ENCODE measurements at places on chromosomes 7 and 10.

GRCh38 chr7:132381742-132382472, 194.4 kb downstream of the PLXNA4 start:
- no peak for DNase-seq

DNA sequence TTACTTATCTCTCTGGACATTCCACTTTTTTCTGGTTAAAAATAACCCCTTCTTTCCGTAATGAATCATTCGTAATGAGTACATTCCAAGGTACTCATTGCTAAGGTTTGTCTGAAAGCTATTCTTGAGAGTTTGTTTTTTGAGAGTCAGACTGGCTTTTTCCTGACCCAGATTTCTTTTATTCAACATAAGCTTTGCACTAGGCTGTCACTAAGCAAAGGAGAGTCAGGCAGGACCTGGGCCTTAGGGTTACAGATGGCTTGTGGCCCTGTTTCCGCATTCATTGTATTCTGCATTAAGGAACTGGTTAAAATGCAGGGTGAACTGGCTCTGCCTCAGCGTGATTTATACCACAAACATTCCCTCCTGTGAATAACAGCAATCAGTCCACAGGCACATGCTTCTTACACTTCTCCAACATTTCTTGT, 84.1 kb downstream of the POM121L12 start:
- no peak for DNase-seq

DNA sequence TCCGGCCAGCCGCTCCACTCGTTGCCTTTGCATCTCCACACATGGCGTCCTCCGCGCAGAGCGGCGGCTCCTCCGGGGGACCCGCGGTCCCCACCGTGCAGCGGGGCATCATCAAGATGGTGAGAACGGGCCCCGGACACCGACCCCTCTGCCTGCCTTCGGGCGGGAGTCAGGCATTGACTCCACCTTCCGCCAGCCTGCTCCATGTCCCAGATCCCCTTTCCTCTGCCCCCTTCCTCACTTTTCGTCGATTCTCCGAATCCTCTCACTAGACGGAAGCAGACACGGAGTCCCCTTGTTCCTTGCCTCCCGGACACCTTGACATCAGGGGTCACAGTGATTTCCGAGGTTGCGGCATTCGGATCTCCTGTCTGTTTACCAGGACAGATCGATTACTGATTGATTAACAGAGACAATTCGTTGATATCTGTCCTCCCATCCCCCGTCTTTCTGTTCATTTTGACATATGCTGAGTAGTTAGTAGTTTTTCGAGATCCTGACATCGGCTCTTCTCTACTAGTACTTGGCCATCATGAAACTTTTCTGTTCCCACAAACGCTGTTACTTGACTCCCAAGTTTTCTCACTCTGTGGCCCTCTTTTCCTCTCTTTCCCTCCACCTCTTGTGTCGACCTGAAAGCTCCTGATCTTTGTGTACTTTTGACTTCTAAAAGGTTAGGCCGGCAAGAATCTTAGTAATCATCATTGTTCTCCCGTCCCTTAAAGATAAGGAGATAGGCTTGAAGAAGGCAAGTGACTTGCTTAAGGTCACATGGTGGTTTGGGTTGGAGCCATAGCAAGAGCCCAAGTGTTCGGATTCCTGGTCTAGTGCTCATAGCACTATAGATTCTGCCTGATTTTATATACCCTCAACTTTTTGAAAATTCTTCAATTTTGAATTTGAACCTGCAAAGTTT, 597 bp downstream of the SND1 start:
- no peak for DNase-seq

DNA sequence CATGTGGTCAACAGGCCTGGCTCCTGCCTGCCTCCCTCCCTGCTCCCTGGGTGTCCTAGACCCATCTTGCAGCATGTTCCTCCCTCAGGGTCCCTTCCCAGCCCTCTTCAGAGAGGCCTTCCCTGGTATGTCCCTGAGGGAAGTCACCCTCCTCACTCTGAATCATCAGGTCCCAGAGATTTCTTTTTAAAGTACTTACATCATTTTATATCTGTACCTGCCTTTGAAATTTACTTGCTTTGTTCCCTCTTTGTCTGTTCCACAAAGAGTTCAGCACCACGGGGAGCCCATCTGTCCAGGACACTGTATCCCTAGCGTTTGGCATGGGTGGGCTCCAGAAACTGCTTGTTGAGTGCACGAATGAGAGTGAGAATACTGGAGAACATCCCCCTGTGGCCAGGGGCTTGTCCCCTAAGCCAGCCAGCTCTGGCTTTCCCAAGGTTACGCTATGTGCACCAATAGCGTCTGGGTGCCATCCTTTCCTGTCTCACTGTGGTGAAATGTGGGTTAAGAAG, 50.6 kb upstream of the IGFBP3 start:
- no peak for DNase-seq

- no peak for DNase-seq
Measured at GRCh38 chr10:127743205-127743604, 6.2 kb downstream of the FOXI2 start.

DNA sequence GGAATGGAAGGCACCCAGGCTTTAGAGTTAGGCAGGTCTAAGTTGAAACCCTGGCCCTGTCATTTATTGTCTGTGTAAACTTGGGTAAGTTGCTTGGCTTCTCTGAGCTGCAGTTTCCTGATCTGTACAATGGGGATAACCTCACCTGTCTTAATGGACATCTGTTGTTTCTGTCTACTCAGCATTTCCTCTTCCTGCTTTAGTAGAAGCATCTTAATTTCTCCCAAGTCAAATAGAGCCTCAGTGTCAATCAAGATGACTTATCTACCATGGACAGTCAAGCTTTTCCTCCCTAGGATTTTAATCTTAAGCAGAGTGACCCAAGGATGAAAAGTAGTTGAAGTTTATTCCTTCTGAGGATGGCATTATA, 119.7 kb downstream of the FZD1 start:
- DNase-seq = no peak

DNA sequence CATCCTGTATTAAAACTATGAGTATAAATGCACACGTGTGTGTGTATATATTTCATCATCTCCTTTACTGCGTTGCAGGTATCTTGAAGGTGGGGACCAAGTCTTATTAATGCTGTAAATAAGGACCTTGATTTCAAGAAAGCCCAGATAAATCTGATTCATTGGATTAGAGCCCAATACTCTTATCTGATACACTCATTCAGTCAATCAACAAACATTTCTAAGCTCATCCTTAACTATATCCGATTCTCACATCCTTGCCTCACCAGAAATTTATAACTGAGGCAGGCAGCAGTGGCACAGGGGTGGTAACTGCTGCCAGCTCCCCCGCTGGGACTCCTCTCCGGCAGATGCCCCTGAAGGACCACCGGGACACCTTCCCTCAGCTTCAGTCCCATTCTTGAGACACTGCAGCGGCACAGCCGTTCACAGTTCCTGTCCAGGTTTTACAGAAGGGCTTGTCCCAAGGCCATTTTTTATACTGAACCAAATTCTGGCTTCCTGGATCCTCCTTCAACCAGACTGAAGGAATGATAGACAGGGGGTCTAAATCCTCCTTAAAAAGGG, 54.0 kb downstream of the BRI3 start:
- DNase-seq = no peak

- DNase-seq = no peak
Measured at GRCh38 chr10:107496594-107496993, 332.1 kb upstream of the SORCS1 start.

DNA sequence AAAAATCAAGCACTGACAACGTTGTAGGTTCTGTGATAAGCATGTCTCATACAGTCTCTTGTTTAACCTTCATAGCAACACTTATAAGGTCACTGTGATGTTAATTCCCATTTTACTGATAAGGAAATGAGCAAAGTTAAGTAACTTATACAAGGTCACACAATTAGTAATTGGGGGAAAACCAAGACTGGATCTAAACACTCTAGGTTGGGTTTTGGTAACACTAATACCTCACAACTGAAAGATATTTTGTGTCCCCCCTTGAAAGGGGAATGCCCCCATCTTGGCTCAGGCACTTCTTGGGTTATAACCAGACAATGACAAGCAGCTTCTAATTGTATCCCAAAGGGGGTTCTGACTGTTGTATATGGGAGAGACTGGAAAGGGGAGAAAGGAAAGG, 36.0 kb upstream of the ABCB4 start:
- no peak for DNase-seq

DNA sequence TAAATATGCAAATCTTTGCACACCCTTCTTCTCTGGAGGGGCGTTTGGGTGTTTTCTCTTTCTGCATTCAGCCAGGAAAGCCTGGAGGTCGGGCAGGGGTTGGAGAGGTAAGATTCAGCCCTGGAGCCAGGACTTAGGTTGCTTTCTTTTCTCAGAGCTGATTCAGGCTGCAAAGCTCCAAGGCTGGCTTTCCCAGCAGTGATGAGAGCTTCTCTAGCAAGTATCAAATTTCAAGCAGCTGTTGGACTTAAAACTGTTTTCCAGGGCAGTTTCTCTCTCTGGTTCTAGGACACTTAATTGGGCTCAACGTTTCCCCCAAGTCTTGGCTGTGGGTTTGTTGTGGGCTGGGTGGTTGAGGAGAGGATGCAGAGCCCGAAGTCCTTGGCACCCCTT, 608 bp downstream of the AKR1B10 start:
- no peak for DNase-seq

- no peak for DNase-seq
Measured at GRCh38 chr10:82245157-82245556, 370.2 kb downstream of the NRG3 start.

GRCh38 chr7:90290244-90291113, 30.6 kb downstream of the FAM237B start:
- no peak for DNase-seq
